Esophagus squamous epithelium (tissue), 5 donors: ENCODE measurements at places on chromosomes 1 and 21.

- no peak for DNase-seq
Observed at GRCh38 chr1:1200876-1201810, 5.2 kb downstream of the TNFRSF18 start.

- DNase-seq, result no peak
Observed at GRCh38 chr1:224558904-224559303, 57.2 kb upstream of the CNIH3 start.

- DNase-seq, result no peak
Observed at GRCh38 chr21:15468368-15468767, 261.4 kb upstream of the USP25 start.

GRCh38 chr1:23090056-23090455 lies 70.8 kb downstream of the KDM1A start:
- DNase-seq, result no peak

DNA sequence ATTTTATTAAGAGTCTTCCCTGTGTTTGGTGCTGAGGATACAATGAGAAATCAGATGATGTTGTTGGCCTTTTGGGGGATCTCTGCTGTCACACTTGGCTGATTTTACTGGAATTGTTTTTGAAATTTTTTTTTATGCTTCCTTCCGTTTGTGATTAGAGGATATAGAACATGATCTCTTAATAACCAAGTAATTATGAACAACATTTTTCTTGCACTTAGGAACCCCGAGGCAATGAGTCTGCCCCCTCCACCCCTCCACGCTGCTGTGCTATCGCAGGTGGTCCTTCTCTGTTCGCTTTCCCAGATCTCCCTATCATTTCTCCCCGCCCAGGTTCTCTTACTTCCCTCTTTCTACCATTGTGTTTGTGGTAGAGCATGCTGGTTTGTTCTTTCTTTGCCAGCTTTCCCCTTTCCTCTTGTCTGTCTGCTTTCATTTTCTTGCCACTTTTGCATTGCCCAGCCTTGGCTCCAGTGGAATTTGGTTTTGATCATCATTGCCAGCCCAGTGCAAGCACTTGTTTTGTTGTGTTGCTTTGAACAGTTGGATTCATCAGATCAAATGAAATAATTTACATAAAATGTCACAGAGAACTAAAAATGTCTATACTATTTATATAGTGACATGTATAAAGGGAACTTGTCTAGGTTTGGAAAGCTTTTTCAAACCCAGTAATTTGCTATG lies 73.1 kb upstream of the SCCPDH start:
- DNase-seq, result no peak

DNA sequence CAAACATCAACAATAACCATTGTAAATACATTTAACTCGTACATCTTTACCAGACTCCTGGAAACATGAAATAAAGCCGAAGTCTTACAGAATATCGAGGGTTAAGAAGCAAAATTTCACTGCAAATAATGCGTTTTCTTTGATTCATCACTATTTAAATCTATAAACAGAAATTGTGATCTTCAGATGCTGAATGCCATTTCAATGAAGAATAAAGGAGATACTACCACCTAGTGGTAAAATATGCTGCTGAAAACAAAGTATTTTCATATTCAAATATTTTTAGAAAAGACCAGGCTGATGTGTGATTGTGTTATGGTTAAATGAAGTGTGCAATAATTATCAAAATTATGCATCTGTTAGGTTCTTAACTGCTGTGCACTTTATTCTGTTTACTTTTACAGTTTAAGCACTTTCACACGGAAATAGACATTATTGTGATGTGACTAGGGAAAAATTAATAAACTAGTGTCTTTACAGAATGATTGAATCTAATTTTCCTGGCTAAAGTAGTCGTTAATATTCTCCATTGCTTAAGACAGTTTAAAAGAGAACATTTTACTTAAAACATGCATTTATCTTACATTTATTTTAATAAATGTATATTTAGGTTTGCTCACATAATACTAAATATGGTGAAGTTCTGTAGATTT lies 1093.1 kb downstream of the MRPL39 start:
- DNase-seq, result no peak

GRCh38 chr1:31790641-31791091 lies 25.2 kb downstream of the SPOCD1 start:
- DNase-seq, result no peak

- DNase-seq, result no peak
Observed at GRCh38 chr1:202567738-202568137, 142.5 kb downstream of the SYT2 start.

GRCh38 chr1:181077576-181078242 lies 10.8 kb upstream of the IER5 start:
- no peak for DNase-seq

GRCh38 chr1:223363856-223364684 lies at the start of gene SUSD4:
SUSD4 (minus strand) TSS chr1:223364176; CDS start chr1:223363425, 751 bp downstream.
- DNase-seq, result no peak

DNA sequence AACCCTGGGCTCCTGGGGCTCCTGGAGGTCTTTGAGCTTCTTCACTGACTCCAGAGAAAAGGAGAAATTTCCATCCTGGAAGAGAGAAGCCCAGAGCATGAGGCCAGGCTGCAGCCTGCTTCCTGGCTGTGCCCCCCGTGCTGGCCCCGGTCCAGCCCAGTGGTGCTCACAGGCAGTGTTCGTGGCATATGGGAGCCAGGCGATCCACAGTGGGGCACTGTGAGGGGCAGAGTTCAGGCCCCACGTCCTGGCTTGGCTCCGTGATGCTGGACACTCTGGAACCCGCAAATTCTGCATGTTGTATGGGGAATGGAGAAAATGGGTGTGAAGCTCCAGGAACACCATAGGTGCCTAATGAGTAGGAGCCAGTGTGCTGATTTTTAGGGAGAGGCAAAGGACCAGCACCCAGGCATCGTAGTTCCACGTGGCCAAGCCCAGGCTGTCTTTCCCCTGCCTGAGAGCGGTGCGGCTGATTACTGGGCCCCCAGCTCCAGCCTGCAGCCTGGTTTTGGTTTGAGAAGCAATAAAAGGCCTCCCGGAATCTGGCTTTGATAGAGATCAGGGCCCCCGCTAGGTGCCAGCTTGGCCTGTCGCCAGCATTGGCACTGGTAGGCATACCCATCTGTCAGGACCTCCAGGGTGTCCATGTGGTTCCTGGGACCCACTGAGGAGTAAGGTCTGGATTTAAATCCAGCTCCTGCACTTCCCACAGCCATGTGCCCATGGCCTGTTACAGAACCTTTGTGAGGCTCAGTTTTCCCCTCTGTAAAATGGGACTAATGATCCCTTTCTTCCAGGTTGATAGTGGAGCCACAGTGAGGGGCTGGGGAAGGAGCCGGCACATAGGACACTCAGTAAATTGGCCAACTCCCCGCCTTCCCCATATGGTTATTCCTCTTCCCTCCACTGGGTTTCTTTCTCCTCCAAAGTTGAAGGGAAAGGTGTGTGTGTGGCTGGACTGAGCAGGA lies 725 bp downstream of the GUCA2A start:
- no peak for DNase-seq

DNA sequence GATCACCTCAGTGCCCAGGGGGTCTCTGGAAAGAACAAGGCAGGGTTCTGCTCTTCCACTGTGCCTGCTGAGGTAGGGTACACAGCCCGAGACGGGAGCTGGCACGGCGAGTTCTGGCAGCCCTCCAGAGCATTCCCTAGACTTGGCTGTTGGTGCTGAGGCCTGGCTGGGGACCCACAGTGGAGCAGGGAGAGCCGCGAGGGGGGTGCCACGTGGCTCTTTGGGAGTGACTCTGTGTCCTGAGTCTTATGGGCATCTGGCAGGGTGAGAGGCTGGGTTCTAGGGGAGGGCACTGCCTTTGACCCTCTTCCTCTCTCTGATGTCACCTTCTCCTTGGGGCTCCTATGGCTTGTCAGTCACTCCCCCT lies 336.4 kb downstream of the CAMTA1 start:
- no peak for DNase-seq

DNA sequence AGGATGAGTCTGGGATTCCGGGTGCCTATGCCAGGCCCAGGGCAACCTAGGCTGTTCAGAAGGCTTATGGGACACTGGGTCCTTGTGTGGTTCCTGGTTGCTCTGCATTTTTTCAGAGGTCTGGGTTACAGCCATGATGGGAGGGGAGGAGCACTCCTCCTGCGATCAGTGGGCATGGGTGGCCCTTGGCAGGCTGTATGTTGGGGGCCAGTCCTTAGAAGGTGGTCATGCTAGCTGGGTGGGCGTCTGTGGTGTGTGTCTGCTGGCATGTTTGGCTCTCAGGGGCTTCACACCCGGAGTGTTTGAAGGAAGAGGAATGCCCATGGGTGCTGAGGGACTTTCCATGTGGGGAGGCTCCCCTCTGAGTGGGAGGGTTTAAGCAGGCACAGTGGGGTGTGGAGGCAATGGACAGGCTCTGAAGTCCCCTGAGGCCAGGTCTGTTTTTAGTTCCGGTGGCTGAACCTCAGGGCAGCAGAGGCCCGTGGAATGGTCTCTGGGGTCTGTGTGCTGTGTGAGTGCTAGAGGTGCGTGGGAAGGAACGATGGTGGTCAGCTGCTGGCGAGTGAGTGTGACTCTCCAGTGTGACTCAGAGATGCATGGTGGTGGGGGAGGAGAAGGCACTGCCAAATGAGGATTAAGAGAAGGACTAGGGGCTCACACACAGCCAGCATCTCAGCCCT lies 25.3 kb downstream of the CACNA1E start:
- no peak for DNase-seq

GRCh38 chr1:154923695-154924094 lies 12.8 kb downstream of the PMVK start:
- DNase-seq, result no peak

DNA sequence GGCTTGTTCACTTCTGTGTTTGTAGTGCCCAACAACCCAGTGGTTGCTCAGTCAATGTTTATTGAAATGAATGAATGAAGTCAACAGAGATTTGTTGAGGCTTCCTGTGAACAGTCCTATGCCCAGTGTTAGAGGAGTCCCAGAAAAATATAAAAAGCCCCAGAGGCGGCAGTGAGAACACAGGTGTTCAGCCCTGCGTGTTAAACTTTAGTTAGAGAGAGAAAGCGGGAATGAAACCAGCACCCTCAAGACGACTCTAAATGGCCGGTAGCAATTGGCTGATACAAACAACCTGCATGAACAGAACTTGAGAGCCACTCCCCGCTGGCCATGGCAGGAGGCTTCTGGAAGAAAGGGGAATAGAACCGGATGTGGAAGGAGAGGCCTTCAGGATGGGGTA lies 22.6 kb downstream of the TMEM51 start:
- no peak for DNase-seq

- no peak for DNase-seq
Observed at GRCh38 chr21:45555557-45556301, 13.5 kb upstream of the SLC19A1 start.

DNA sequence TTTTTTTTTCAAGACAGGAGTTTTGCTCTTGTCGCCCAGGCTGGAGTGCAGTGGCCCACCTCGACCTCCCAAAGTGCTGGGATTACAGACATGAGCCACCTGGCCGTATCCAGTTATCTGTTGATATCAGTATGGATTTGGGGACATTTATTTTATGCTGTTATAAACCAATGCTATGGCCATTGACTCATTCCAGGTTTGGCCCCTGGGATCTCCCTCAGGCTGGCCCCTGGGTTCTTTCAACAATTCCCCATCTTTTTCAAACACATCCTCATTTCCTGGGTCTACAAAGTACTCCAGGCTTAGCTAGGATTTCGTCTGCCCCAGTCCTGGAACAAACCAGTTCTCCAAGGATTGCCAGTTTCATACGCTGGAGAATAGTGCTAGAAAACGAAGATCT lies 44.1 kb downstream of the WDR4 start:
- no peak for DNase-seq

- DNase-seq, result no peak
Observed at GRCh38 chr21:34112316-34113033, 39.1 kb downstream of the MRPS6 start.

DNA sequence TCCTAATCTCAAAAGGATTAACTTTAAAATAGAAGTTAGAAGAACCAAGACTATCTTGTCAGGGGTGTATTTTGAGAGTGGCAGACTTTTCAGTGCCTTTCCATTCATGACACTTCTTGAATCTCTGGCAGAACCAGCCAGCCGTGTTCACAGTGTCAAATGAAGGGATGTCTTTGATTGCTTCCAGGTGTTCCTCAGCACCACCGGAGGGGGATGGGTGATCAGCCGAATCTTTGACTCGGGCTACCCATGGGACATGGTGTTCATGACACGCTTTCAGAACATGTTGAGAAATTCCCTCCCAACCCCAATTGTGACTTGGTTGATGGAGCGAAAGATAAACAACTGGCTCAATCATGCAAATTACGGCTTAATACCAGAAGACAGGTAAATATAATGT lies 32.3 kb downstream of the FMO1 start:
- no peak for DNase-seq

- DNase-seq, result no peak
Observed at GRCh38 chr1:36303650-36304360, 2.4 kb upstream of the SH3D21 start.

DNA sequence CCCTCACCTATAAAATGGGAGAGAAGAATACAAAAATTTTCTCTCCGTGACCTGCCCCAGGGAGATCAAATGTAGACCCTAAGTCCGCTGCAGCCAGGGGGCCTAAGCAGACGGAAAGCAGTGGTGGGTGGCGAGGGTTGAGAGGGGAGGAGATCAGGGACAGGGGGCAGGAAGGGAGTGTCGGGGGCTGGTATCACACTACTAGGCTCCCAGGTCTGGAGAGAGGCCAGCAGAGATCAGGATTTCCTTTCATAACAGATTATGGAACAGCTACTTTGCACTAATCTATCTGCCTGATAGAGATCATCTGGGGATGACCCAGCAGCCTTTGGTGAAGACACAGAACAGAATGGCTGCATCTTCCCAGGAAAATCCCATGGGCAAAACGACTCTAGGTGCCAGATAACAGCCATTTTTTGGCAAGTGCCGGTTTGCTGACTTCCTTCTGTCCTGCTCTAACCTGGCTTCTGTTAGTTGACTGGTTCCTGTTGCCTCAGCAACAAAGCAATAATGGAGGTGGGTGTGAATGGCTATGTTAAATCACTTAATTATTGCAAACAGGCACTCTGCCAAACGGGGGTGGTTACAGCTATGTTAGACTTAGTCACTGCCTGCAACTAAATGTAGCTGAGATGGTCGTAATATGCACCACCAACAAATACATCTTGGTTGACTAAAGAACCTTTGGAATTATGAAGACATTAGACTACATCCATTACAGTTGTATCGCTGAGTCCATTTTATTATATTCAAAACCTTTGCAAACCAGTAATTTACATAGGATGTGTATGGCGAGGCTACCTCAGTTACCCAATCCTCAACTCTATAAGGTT lies 30.0 kb upstream of the EPS8L3 start:
- DNase-seq, result no peak

DNA sequence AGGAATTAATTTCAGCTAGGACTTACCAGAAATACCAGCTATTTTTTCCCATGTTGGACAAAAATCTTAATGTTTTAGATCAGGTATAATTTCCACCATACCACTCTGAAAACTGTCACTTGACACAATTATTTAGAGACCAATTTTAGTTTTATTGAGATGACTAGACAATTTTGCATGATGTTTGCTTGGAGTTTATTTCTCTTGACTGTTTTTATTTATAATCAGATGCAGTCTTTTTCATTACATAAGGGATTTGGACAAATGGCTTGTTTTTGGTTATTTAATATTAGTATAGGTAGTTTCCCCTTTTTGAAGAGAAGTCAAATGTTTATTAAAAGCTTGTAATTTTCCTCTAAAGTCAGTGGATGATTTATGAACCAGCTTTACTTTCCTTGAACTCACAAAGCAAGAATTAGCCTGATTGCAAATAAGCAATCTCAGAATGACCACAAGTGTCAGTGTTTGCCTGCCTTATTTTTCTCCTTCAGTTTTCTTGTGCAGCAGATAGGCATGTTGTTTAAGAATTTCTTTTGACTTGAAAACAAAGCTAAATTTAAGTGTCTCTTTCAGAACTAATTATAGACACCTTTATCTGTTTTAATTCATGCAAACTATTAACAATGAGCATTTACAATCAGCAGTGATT lies 3.8 kb upstream of the B3GALT2 start:
- DNase-seq, result no peak

GRCh38 chr1:1943834-1944570 lies 24.9 kb upstream of the TMEM52 start:
- DNase-seq, result no peak
